ENCODE measurements at places on chromosomes 5 and 9. TPM values are rescaled to one million over a fixed set of nuclear protein-coding genes. Genes with fewer than 3 reads are reported as not detected.

DNA sequence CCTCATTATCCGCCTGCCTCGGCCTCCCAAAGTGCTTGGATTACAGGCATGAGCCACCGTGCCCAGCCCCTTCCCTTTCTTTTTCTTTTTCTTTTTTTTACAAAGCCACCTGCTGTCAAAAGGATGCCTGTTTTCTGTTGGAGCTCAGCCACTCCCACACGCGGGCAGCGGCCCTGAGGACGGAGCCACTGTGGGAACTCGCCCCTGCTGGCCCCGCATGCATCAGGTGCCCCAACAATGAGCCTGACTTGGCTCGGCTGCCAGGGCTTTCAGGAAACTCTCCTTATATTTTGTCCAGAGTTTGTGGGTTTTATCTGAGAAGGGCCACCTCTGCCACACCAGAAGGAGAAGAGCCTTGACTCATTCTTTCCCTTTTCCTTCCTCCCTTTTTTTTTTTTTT, 37.1 kb upstream of the LRRC14B start:
- no peaks in the 10 kb centered on the region for H3K27me3 ChIP-seq
- no peak for DNase-seq
- no peak overlapping the region for H3K27ac ChIP-seq
- no peaks in the 10 kb centered on the region for H3K36me3 ChIP-seq

C1QTNF2 gene
- total RNA-seq: not detected

PCA3 gene
- 0.36 TPM for total RNA-seq

DNA sequence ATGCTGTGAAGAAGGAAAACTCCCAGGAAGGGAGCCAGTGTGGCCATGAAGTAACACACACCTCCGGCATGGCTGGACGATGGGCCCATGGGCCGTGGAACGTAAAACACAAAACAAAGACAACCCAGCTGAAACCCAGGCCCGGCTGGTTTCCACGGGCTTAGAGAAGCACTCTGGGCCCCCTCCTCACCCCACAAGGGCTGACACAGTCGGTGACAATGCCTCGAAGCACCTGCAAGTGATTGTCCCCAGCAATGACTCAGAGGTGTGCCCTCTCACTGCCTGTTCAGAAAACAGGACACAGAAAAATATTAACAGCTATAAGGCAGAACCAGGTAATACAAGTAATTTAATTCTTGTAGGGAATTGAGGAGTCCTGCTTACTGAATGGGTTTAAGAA, 135.3 kb downstream of the ROR2 start:
- H3K27ac ChIP-seq: no peak overlapping the region
- no peaks in the 10 kb centered on the region for H3K36me3 ChIP-seq
- no peaks in the 10 kb centered on the region for H3K27me3 ChIP-seq
- H3K4me1 ChIP-seq: no peaks in the 10 kb centered on the region

GRCh38 chr5:79844571-79844970, 146.5 kb downstream of the MTX3 start:
- DNase-seq: no peak
- no peaks in the 10 kb centered on the region for H3K4me1 ChIP-seq
- H3K27ac ChIP-seq: no peak overlapping the region
- no peak overlapping the region for H3K4me3 ChIP-seq
- H3K27me3 ChIP-seq: peaks cover 2% of the 10 kb centered on the region

FAM163B gene
- not detected for total RNA-seq

DNA sequence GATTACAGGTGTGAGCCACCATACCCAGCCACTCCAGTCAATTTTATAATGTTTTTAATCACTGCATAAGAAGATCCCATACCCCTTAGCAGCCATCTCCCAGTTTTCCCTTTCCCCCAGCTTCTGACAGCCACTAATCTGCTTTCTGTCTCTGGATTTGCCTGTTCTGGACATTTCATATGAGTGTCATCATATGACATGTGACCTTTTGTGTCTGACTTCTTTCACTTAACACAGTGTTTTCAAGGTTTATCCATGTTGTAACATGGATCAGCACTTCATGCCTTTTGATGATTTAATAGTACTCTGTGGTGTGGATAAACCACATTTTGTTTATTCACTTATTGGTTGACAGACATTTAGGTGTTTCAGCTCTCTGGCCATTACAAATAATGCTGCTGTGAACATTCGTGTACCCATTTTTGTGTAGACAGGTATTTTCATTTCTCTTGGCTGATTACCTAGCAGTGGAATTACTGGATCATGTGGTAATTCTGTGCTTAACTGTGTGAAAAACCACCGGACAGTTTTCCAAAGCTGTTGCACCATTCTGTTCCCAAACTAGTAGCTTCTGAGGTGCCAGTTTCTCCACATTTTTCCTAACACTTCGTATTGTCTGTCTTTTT, 8.6 kb downstream of the SUSD3 start:
- no peak overlapping the region for H3K4me3 ChIP-seq
- H3K4me1 ChIP-seq: peaks cover 40% of the 10 kb centered on the region
- no peak for DNase-seq
- H3K27ac ChIP-seq: no peak overlapping the region
